Activated CD4-positive, alpha-beta T cell treated with anti-CD3 and anti-CD28 coated beads, Interleukin-2, amount 50 U/mL, for 48 hours (primary cell): ENCODE measurements at places on chromosomes 6 and 20.

DNA sequence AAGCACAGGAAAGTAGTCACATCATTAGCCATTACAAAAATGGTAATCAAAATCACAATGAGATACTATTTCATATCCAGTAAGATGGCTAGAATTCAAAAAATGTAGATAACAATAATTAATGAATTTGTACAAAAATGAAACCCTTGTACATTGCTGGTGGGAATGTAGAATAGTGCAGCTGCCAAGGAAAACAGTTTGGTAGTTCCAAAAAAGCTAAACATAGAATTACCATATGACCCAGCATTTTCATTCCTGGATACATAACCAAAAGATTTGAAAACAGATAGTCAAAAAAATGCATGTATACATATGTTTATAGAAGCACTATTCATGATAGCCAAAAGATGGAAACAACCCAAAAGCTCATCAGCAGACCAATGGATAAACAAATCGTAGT, 251.1 kb upstream of the RAB32 start:
- no peak for DNase-seq

DNA sequence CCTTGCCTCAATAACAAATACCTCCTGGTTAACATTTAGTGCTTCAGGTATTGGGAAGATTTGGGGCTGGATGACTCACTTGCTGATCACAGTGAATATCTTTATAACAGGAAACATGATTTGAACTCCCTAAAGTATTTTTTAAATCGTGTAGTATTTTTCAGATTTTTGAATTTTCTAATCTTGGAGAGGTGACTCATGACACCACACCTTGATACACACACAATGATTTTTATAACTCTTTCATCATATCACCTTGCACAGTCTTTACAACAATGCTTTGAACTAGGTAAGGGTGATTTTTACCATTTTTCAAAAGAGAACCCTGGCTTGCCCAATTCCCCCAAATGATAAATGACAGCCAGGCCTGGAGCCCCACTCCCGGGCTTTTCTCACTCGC, 273.5 kb downstream of the UST start:
- no peak for DNase-seq

DNA sequence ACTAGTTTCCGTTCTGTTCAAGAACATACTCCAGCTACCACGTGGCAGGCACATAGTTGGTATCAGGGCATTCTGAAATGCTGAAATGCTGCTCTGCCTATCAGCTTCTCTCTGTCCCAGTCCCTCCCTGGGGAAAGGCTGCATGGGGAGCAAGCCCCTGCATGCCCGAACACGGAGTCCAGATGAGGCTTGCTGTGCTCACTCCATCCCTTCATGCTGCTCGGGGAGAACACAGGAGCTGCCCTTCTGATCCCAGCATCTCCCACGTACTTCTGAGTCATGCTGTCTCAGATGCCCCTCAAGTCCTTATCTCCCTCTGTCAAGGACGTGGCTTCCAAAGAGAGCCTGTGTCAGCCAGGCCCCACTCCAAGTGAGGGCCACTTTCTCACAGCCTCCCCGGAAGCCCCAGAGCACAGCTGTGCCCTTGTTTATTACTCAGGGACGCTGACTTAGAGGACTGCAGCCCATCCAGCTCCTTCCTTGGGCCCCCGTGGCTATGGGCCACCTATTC, 29.4 kb downstream of the THBS2 start:
- DNase-seq, result no peak

GRCh38 chr6:13178107-13178506, 150.2 kb downstream of the TBC1D7 start:
- DNase-seq, result no peak

GRCh38 chr6:21842875-21843645, 249.5 kb downstream of the SOX4 start:
- DNase-seq, result no peak

- no peak for DNase-seq
Observed at GRCh38 chr20:5504061-5504739, 187.4 kb upstream of the PROKR2 start.

GRCh38 chr6:28789553-28790083, 134.2 kb downstream of the TRIM27 start:
- peak; percentile 55 for DNase-seq

- no peak for DNase-seq
Observed at GRCh38 chr6:35485402-35485877, 11.4 kb downstream of the TEAD3 start.

DNA sequence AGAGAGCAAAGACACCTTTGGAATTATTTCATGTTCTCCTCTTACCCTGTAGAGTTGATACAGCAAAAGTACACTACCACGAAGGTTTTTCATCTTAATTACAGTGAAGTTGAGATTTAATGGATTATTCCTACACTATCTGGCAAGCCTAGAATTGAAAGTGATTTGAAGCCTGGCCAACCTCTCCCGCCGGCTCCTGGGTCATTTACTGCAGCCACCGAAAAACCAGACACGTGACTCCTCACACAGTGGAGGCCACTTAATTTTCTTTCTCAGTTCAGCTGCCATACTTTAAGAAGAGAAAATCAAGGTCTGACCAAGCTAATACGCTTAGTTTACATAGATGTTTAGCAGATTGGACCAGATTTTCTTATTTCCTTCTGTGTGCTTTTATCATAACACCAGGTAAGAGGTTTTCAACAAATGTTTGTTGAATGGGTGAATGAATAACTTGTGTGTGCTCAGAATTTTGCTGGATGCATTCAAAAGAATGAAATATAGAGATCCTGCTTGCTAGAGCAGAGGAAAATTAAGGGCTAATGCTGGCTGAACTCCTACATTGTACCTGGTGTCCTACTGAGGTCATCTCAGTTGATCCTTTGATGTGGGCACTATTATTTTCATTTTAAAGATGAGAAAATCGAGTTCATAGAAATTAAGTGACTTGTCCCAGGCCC, 97.2 kb upstream of the PDE10A start:
- DNase-seq, result no peak

DNA sequence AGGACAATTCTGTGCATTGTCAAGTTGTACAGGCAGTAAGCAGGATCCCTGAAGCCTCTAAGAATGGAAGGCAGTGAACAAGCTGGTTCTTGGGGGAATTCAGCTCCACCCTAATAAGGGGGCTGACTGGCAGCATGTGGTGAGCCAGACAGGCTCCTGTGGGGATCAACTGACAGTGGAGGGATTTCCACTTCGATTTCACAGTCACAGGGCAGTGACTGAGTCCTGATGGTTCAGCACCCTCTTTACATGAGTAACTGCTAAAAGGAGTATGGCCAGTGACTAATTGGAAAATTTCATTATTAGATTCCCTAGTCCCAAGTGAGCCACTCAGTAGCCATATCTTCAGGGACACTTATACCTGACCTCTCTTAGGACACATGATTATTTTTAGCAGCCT, 78.4 kb downstream of the NDUFAF5 start:
- DNase-seq, result no peak

DNA sequence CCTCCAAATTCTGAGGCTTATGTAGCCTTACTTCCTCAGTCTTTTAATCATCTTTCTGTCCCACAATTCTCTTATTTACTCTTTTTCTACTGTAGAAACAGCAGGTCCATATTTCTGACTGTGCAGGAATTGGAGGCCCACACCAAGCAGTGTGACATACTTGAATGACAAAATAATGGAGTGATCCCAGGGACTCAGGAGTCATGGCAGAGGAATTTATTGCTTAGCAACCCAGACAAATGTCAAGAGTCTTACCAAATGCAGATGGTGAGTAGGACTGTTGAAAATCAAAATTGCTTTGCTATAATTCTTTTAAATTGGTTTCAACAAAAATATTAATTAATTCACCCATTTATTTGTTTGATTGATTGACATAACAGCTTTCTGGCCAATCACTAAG, 59.9 kb downstream of the HTR1B start:
- DNase-seq, result no peak

GRCh38 chr6:26331218-26332073, 33.6 kb upstream of the BTN3A2 start:
- DNase-seq, result peak; percentile 61

- DNase-seq, result no peak
Observed at GRCh38 chr6:112695001-112695400, 347.9 kb downstream of the RFPL4B start.
